ENCODE measurements at places on chromosomes 2 and 18.
A peak's percentile ranks its signal among the peaks of the same experiment; 100 is the strongest.

DNA sequence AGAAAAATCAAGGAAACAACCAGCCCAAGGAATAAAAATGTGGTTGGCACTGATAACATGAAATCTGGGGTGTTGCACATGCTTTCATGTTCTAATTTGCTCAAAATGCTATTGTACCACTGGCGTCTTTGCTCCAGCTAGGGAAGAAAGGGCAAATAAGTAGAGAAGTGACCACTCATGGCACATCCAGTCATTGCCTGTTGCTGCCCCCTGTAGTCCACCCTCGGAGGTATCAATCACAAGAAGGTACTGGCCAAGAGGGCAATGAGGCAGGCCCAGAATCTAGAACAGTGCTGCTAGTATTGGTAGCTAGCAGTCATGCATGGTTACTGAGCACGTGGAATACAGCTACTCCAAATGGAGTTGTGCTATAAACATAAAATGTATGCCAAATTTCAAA lies 213.4 kb downstream of the CDCA7 start:
- no peak for DNase-seq

- DNase-seq: no peak
These were observed 35.5 kb upstream of the PTH2R start for GRCh38 chr2:208370881-208371633.

DNA sequence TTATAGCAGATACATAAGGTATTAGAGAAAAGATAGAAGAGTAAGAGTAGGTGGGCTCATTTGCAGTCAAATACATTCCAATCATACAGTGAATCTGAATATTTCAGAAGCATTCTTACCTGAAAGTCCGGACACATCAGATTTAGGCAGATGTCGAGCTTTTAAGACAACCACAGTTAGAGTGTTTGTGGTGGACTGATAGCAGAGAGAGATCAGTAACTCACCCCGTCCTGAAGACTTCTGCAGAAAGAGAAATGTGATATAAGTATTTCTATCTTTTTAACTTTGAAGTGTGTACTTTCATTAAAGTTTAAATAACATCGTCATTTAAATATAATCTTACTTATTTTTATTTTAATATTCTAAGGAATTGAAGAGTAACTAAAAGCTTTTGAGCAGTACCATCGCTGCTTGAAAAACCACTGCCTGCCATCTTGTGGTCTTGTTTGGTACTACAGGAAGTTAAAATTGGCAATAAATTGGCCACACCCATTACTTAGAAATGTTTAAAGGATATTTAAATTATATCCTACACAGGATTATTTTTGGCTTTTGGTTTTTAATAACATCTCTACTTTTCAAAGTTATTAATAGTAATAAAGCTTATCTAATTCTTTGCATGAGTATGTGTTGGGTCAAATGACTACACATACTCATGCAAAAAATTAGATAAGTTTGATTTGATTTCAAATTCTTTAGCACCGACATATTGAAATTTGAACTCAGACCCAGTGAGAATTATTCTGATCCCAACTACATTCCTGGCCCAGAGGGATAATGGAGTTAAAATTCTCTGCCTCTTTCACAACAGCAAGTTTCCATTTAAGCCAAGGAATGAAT lies 5.5 kb downstream of the SYT4 start:
- peak; percentile 16 for DNase-seq

DNA sequence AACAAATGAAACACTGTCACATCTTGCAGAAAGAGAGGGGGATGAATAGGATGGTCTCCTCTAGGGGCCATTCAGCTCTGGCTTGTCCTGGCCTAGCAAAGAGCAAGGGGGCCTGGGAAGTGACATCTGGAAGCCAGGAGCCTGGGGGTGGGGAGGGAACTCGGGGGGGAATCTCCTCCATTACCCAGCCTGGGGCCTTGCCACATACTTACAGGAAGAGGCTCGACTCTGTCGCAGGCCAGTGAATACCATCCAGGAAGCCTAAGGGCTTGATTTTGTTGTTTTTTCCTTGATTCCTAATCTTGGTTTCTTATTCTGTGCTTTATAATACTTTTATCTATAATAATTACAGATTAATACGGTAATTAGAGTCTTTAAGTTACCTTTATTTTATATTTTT lies 797.5 kb upstream of the ID2 start:
- DNase-seq: no peak

- peak; percentile 78 for DNase-seq
These were observed 31.2 kb upstream of the C1GALT1C1L start for GRCh38 chr2:43707255-43708015.

GRCh38 chr2:172613040-172613439 lies 57.1 kb downstream of the PDK1 start:
- DNase-seq: peak; percentile 43

DNA sequence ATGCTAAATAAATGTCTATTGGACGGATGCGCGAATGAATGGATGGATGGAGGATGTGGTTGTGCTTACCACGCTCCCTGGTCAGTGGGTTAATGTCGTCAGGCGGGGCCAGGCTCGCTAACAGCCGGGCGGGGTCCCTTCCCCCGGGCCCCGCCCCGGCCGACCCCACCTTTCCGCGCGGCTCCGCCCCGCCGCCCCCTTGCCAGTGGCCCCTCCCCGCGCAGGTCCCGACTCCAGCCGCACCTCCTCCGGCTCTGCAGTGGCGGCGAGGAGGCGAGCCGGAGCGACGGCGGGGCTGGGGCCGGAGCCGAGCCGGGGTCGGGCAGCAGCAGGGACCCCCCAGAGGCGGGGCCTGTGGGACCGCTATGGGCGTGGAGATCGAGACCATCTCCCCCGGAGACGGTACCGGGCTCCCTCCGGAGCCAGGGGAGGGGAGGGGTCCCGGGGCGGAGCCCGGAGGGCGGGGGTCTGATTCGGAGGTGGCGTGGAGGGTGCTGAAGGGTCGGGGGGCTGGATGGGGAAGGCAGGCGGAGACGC lies at the start of gene FKBP1B:
TSS of gene FKBP1B (plus strand) at position 257 of the 537 bp plus-strand sequence. CDS start at position 366, 109 bp downstream.
- DNase-seq: peak; percentile 47

- DNase-seq: no peak
These were observed 84.2 kb downstream of the GAREM1 start for GRCh38 chr18:32386471-32386870.

- peak; percentile 38 for DNase-seq
These were observed 787 bp downstream of the SOCS6 start for GRCh38 chr18:70289351-70290312.

GRCh38 chr2:191637182-191638078 lies 40.5 kb upstream of the NABP1 start:
- DNase-seq: peak; percentile 26

DNA sequence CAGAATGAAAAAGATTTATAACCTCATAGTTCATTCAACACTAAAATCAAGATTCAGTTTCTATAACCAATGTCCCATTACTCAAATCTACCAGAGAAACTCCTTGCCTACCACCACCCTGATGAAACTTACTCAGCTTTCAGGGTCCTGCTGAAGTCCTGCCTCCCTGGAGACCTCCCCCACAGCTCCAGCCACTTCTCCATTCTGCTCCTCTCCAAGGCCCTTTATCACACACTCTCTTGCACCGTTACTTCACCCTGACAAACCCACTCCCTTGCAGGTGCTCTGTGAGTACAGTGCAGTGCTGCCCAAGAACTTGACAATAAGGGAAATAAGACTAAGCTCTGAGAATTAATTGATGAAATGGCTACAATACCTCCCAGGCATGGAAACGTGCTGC lies 83.5 kb upstream of the CDCA7 start:
- no peak for DNase-seq

DNA sequence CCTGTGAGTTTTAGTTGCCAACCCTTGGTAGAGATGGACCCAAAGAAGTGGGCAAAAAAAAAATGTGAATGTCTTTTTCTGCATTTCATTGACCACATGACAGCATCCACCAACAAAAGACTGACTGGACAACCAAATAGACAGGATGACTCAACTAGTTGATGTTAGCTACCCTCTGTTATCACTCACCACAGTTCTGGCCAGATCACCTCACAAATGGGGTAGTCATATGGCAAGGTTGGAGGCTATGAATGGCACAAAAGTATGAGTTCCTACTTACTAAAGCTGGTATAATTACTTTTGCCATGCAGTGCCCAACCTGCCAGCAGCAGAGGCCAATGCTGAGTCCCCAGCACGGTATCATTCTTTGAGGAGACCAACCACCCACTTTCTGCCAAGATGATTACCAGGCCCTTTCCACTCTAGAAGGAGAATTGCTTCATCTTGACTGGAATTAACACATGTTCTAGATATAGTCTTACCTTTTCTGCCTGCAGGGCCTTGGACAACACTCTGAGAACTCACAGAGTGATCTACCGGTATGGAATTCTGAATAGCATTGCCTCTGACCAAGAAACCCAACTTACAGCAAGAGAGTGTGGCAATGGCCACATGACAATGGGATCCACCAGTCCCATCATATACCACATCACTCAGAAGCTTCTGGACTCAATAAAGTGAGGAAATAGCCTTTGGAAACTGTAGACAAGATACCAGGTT lies 20.1 kb upstream of the TCF7L1 start:
- DNase-seq: no peak

All from lung (tissue), 17 donors.